Fibroblast of lung (primary cell): ENCODE measurements at places on chromosomes 2 and 18. TPM values are rescaled to one million over a fixed set of nuclear protein-coding genes. Genes with fewer than 3 reads are reported as not detected.

PROM2 gene
- total RNA-seq: 0.26 and 0.33 TPM in 2 replicates

LONRF2 gene
- total RNA-seq: under 0.01 TPM in 2 replicates

SIX2 gene
- under 0.01 TPM in 1 of 2 replicates, not detected in the other for total RNA-seq

CXCR1 gene
- total RNA-seq: not detected in 2 replicates

PXDN gene
- 111 and 153 TPM in 2 replicates for total RNA-seq

GRP gene
- total RNA-seq: not detected in 2 replicates

RAMP1 gene
- 16.0 and 16.4 TPM in 2 replicates for total RNA-seq

REG3G gene
- not detected in 2 replicates for total RNA-seq

CASP8 gene
- 31.5 and 38.3 TPM in 2 replicates for total RNA-seq

DNAJC5G gene
- total RNA-seq: not detected in 2 replicates

UGP2 gene
- total RNA-seq: 77.8 and 81.2 TPM in 2 replicates

AP1S3 gene
- total RNA-seq: 3.3 TPM in 2 replicates

PLCL1 gene
- 0.83 and 1.3 TPM in 2 replicates for total RNA-seq

DNA sequence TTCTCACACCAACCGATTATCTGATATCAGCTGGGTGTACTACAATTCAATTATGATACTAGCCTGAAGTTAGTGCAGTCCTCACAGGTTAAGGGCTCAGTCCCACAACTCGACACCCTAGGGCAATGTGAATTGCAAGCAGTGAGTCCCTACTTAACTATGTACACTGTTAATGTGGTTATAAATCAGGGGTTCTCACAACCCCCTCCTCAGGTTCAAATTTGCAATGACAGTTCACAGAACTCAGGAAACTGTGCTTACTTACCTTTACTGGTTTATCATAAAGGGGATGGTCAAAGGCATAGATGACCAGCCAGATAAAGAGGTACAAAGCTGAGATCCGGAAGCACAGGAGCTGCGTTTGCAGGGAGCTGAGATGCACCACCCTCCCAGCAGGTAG is 1379.1 kb upstream of the CDH2 start:
- H3K27ac ChIP-seq: no peak overlapping the region
- DNase-seq: no peak
- no peaks in the 10 kb centered on the region for H3K36me3 ChIP-seq
- H3K27me3 ChIP-seq: no peaks in the 10 kb centered on the region

DNA sequence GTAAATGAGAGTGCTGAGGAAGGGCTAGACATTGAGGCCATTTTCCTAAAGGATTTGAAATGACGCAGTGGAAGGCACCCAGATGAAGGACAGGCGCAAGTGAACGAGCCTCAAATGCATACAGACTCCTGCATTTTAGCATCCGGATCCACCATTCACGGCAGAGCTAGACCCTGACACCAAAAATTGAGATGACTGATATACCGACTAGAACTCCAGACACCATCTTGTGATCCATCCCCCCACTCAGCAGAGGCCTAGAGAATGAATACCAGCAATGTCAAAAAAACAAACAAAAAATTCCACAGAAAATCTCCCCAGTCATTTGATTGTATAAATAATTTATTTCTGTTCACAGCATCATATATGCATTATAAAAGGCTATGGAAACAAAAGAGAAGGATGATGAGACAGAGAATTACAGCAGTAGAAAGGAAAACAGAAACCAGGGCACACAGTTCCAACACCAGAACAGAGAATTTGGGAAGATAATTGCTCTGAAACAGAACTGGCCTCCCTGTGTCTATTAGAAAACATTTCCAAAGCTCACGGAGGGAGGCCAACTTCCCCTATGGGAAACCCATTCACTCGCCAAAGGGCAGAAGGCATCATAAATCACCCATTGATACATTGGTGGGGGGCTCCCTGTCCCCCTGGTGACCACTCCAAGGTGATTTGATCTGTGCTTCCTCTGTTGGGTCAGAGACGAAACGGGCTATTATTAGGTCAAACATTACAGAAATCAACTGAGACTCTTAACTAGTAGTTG is 4.0 kb downstream of the ARL4C start:
- no peaks in the 10 kb centered on the region for H3K36me3 ChIP-seq
- H3K27ac ChIP-seq: no peak overlapping the region
- DNase-seq: no peak

GRCh38 chr18:44500808-44501610 is 179.7 kb upstream of the SETBP1 start:
- H3K4me3 ChIP-seq: no peak overlapping the region
- DNase-seq: peak; percentile 8
- H3K4me1 ChIP-seq: no peaks in the 10 kb centered on the region
- no peaks in the 10 kb centered on the region for H3K27me3 ChIP-seq
- H3K36me3 ChIP-seq: no peaks in the 10 kb centered on the region
- H3K27ac ChIP-seq: no peak overlapping the region

GRCh38 chr18:36624451-36625167 is 204.2 kb downstream of the TPGS2 start:
- H3K36me3 ChIP-seq: no peaks in the 10 kb centered on the region
- DNase-seq: no peak
- peaks cover 5% of the 10 kb centered on the region for H3K4me1 ChIP-seq
- no peak overlapping the region for H3K4me3 ChIP-seq
- no peaks in the 10 kb centered on the region for H3K27me3 ChIP-seq

GRCh38 chr2:168355121-168355520 is 101.0 kb upstream of the CERS6 start:
- no peak overlapping the region for H3K27ac ChIP-seq
- H3K36me3 ChIP-seq: no peaks in the 10 kb centered on the region
- DNase-seq: no peak
- no peaks in the 10 kb centered on the region for H3K4me1 ChIP-seq
- H3K27me3 ChIP-seq: no peaks in the 10 kb centered on the region

GRCh38 chr18:13159579-13159978 is 59.0 kb upstream of the LDLRAD4 start:
- no peak overlapping the region for H3K27ac ChIP-seq
- H3K4me3 ChIP-seq: no peak overlapping the region
- peak; percentile 76 for DNase-seq
- H3K27me3 ChIP-seq: no peaks in the 10 kb centered on the region
- H3K4me1 ChIP-seq: no peaks in the 10 kb centered on the region

DNA sequence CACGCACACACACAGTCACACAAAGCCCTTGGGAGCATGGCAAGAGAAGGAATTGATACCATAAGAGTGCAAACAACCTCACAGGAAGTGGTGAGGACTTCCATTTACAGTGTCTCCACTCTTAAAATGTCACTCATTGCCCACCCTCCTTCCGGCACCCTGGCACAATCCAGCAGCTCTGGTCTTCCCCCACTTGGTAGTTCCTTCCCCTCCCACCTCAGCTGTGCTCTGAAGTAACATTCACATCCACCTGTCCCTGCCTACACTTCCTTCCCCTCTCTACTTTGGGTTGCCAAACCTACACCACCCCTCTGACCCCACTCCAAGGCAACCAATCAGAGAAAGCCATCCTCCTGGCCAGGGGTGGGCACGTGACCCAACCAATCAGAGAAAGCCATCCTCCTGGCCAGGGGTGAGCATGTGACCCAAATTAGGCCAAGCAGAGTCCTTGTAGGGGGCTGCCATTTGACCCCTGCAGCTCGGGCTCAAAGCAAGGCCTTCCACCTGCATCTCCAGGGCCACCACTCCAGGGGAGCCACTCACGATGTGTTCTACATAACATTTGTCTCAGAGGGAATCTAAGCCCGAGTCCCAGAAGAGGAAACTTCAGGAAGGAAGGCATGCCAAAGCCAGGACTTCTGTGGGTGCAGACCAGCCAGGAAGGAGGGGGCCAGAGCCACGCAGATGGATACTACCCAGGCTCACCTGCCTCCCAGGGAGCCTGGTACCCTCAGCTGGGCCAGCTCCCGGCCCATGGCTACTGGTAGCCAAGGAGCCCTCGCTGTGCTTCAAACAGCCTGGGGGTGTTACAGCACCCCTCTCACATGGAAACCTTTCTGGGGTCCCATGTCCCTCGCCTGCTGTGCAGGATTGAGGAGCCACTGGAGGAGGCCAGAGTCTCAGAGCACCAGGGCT is 21.2 kb downstream of the CYP26B1 start:
- H3K27ac ChIP-seq: no peak overlapping the region
- H3K4me3 ChIP-seq: no peak overlapping the region
- no peaks in the 10 kb centered on the region for H3K4me1 ChIP-seq
- no peaks in the 10 kb centered on the region for H3K36me3 ChIP-seq
- DNase-seq: no peak

- no peaks in the 10 kb centered on the region for H3K27me3 ChIP-seq
- no peaks in the 10 kb centered on the region for H3K4me1 ChIP-seq
- no peak for DNase-seq
- no peaks in the 10 kb centered on the region for H3K36me3 ChIP-seq
Observed at GRCh38 chr18:3481696-3482210, 31.8 kb downstream of the TGIF1 start.

GRCh38 chr2:32923109-32923508 is 23.6 kb upstream of the LTBP1 start:
- H3K4me1 ChIP-seq: no peaks in the 10 kb centered on the region
- H3K27me3 ChIP-seq: peaks cover 7% of the 10 kb centered on the region
- DNase-seq: no peak
- H3K27ac ChIP-seq: no peak overlapping the region
- no peak overlapping the region for H3K4me3 ChIP-seq

GRCh38 chr2:134360745-134361487 is 107.0 kb downstream of the MGAT5 start:
- H3K4me3 ChIP-seq: no peak overlapping the region
- peaks cover 2% of the 10 kb centered on the region for H3K36me3 ChIP-seq
- no peak for DNase-seq
- peaks cover 3% of the 10 kb centered on the region for H3K4me1 ChIP-seq
- H3K27me3 ChIP-seq: no peaks in the 10 kb centered on the region

DNA sequence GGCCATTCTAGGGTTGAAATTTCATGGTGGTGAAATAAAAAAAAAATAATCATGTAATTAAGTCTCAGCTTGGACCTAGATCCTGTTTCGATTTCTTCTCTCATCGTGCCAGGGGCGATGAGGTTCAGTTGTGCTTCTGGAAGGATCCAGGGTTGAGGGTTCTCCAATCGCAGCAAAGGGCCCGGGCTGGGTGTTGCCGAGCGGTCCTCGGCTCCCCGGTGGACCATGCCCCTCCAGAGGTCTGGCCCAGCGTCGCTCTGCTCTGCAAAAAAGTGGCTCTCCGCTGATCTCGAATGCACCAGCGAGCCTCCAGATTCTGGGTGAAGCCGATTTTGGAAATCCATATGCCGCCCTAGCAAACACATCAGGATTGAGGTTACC is 39.0 kb downstream of the EN1 start:
- H3K27me3 ChIP-seq: no peaks in the 10 kb centered on the region
- no peaks in the 10 kb centered on the region for H3K4me1 ChIP-seq
- no peak overlapping the region for H3K27ac ChIP-seq
- no peak for DNase-seq

- no peak for DNase-seq
- no peak overlapping the region for H3K4me3 ChIP-seq
- H3K27ac ChIP-seq: no peak overlapping the region
- H3K36me3 ChIP-seq: no peaks in the 10 kb centered on the region
- H3K27me3 ChIP-seq: no peaks in the 10 kb centered on the region
Observed at GRCh38 chr2:42708179-42708578, 55.8 kb downstream of the OXER1 start.

- H3K27ac ChIP-seq: no peak overlapping the region
- H3K36me3 ChIP-seq: no peaks in the 10 kb centered on the region
- no peaks in the 10 kb centered on the region for H3K4me1 ChIP-seq
- H3K27me3 ChIP-seq: no peaks in the 10 kb centered on the region
Observed at GRCh38 chr2:16482460-16482859, 183.2 kb downstream of the CYRIA start.

GRCh38 chr2:33476131-33476792 is at the start of gene RASGRP3:
Gene RASGRP3 (plus strand): TSS chr2:33476649. CDS start chr2:33515137, 38,488 bp downstream.
- H3K27ac ChIP-seq: peak within 1 kb of the TSS; percentile 89
- peaks cover 2% of the 10 kb centered on the region for H3K4me1 ChIP-seq
- H3K36me3 ChIP-seq: no peaks in the 10 kb centered on the region
- peak; percentile 98 for DNase-seq

GRCh38 chr2:57698935-57699449 is 347.6 kb upstream of the VRK2 start:
- H3K36me3 ChIP-seq: no peaks in the 10 kb centered on the region
- H3K4me1 ChIP-seq: no peaks in the 10 kb centered on the region
- no peak for DNase-seq
- H3K4me3 ChIP-seq: no peak overlapping the region
- no peak overlapping the region for H3K27ac ChIP-seq

GRCh38 chr2:206511283-206511682 is 68.0 kb downstream of the ADAM23 start:
- H3K27me3 ChIP-seq: no peaks in the 10 kb centered on the region
- H3K27ac ChIP-seq: no peak overlapping the region
- H3K4me3 ChIP-seq: no peak overlapping the region
- H3K4me1 ChIP-seq: no peaks in the 10 kb centered on the region

DNA sequence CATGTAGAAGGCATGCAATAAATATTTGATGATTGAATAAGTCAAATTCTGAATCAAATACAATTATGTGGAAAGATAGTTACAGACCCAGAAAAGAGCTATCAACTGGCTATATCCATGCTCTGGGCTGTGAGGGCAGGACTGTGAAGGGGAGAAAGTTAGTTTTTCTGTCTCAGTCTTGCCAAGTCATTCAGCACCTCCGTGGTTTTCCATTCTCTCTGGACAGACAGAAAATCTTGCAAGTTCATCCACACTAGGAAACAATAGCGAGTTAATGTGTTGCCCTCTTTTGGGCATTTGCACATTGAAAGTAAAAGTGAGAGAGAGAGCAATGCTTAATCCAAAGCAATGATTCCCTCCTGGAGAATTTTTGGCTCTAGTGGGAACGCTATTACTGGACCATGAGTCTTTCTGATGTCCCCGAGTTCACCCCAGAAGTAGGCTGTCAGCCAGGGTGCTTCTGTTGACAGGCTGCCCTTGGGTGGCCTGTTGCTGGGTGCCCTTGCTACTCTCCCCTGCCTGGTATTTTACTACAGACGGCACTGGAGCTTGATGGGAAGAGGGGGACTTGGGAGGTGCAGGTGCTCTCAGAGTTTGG is 238.3 kb downstream of the LOXHD1 start:
- no peak overlapping the region for H3K27ac ChIP-seq
- no peaks in the 10 kb centered on the region for H3K36me3 ChIP-seq
- no peaks in the 10 kb centered on the region for H3K4me1 ChIP-seq
- no peak overlapping the region for H3K4me3 ChIP-seq
- DNase-seq: no peak

- no peaks in the 10 kb centered on the region for H3K36me3 ChIP-seq
- H3K27me3 ChIP-seq: no peaks in the 10 kb centered on the region
- H3K27ac ChIP-seq: no peak overlapping the region
- no peak overlapping the region for H3K4me3 ChIP-seq
- no peaks in the 10 kb centered on the region for H3K4me1 ChIP-seq
Observed at GRCh38 chr2:11955884-11956291, 209.5 kb downstream of the LPIN1 start.

DNA sequence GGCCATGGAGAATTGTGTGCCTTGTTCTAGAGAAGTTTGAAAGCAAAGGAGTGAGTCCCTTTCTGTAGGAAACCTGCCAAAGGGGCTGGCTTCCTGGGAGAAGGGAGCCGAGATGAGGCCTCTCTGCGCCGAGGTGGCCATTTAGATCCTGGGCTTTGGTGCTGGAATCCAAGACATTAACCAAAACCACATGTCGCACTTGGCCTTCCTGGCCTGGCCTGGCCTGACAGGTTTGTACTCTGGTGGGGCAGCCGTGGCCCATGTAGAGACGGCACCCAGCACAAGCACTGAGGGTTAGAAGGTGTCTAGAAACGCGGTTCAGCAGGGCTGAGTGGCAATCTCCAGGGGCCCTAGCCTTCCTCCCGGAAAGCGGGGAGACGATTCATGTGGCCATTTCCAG is 7.1 kb downstream of the CNNM3 start:
- no peak overlapping the region for H3K4me3 ChIP-seq
- peaks cover 6% of the 10 kb centered on the region for H3K36me3 ChIP-seq
- no peak overlapping the region for H3K27ac ChIP-seq
- no peak for DNase-seq
- no peaks in the 10 kb centered on the region for H3K4me1 ChIP-seq
- no peaks in the 10 kb centered on the region for H3K27me3 ChIP-seq
